Activated CD8-positive, alpha-beta memory T cell treated with anti-CD3 and anti-CD28 coated beads for 1 hour (primary cell): ENCODE measurements at places on chromosomes 4 and X.

- no peak for DNase-seq
Observed at GRCh38 chr4:78168029-78168428, 110.9 kb downstream of the FRAS1 start.

DNA sequence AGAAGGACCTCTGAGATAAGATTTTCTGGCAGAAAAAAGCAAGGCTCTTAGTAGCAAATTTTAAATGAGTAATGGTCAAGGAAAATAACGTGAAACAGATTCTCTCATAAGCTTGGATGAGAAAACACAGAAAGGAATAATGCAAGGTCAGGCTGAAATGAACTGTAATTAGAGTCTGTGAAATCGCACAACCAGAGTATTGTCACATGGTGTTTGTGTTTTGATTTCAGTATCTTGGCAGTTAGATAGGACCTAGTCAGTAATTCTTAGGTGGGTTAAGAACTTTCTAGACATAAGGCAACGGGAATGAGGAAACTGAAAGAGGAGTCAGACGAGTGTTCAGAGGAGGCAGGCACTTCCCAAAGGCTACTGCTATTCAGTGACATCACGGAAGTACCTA is 34.6 kb downstream of the LIMCH1 start:
- DNase-seq: no peak

- no peak for DNase-seq
Observed at GRCh38 chr4:93384241-93384640, 444.3 kb upstream of the ATOH1 start.

GRCh38 chrX:153580700-153581386 is 18.1 kb downstream of the CCNQ start:
- DNase-seq: no peak

DNA sequence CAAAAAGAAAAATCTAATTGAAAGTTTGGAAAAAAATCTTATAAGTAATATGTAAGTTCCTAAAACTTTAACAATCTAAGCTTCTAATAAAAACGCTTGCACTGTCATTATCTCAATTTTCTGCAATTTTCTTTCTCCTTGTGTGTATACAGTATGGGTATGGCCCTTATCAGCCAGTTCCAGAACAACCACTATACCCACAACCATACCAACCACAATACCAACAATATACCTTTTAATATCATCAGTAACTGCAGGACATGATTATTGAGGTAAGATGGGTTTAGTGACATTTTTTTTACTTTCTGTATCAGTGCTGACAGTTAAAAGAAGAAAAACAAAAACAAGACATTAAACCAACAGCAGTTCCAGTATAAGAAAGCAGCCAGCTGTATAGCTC is 4.9 kb downstream of the STATH start:
- DNase-seq: no peak

- no peak for DNase-seq
Observed at GRCh38 chrX:8323356-8323755, 141.3 kb upstream of the VCX3B start.

DNA sequence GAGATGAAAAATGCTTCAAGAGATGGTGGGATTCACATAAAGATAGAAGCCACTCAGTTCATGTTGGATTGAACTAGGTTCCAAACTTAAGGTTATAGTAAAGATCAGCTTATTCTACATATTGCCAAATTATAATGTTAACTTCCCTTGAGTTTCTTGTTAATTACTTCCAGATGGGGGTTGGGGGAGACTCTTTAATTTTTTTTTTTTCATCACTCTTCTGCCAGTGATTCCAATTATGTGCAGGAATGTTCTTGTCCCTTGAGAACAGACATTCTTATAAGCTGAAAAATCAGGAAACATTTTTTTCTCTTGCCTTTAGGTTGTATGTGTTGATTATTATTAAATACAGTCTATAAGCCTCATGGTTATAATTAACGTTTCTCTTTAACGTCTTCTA is 30.0 kb downstream of the MND1 start:
- no peak for DNase-seq

DNA sequence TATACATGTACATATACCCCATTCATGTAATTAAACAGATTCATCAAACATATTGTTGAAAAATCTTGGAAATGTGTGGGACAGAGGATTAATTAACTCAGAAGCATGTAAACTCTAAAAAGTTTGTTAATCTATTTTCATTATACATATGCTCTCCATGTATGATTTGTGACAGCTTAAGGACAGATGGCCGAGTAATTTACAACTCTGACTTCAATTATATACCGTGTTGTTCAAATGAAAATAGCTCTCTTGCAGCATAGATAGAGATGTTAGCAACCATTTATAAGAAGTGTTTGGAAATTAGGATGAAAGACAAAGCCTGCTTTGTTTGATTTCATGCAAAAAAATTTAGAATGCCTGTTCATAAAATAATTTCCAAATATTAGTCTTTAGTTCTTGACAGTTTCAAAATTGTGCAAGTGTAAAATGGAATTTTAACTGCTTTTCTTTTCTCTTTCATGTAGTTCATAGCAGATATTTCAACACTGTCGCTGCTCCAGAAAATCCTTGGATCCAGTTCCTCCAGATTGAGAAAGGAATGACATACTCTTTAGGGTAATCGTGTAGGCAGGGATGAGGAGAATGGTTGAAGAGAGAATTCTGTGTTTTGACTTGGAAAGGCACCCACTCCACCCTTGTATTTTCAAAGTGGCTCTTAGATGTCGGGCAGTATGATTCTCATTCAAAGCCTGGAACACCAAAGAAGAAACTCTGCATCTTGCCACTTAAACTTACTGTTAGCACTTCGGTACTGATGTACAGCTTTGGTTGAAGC is 23.1 kb downstream of the AFF2 start:
- no peak for DNase-seq

GRCh38 chr4:72895408-72895807 is 174.1 kb downstream of the COX18 start:
- DNase-seq: no peak

GRCh38 chr4:102057122-102057521 is 266.6 kb downstream of the BANK1 start:
- no peak for DNase-seq

DNA sequence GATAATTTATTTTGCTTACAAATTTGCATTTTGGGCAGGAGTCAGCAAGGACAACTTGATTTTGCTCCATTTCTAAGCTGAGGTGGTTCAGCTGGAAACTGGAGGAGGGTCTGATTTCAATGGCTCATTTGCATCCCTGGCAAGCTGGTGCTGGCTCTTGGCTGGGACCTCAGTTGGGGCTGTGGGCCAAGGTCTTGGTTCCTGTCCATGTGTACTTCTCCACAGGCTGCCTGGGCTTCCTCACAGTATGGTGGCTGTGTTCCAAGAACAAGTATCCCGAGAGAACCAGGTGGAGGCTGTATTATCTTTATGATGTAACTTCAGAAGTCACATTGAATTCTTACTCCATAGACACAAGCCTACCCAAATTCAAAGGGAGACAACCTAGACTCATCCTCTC is 77.0 kb upstream of the STX18 start:
- DNase-seq: no peak

GRCh38 chr4:184396570-184397515 is 77.5 kb downstream of the IRF2 start:
- no peak for DNase-seq

- DNase-seq: no peak
Observed at GRCh38 chr4:147754037-147754445, 22.2 kb downstream of the ARHGAP10 start.

DNA sequence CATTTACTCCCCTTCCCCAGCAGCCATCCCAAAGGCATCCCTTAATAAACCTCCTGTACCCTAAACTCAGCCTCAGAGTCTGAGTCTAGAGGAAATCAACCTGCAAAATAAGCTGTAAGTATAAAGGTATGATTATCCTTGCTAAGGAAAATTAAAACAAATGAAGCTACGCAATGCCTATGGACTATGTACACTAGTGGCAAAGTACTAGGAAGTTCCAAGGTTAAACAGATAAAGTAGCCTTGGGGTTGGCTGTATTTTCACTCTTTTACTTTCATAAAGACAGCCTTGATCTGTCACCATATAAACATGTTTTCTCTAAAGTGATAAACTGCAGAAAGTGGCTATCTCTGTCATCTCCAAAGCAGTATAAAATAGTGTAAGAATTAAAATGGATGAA is 35.9 kb downstream of the MAP3K15 start:
- DNase-seq: no peak

DNA sequence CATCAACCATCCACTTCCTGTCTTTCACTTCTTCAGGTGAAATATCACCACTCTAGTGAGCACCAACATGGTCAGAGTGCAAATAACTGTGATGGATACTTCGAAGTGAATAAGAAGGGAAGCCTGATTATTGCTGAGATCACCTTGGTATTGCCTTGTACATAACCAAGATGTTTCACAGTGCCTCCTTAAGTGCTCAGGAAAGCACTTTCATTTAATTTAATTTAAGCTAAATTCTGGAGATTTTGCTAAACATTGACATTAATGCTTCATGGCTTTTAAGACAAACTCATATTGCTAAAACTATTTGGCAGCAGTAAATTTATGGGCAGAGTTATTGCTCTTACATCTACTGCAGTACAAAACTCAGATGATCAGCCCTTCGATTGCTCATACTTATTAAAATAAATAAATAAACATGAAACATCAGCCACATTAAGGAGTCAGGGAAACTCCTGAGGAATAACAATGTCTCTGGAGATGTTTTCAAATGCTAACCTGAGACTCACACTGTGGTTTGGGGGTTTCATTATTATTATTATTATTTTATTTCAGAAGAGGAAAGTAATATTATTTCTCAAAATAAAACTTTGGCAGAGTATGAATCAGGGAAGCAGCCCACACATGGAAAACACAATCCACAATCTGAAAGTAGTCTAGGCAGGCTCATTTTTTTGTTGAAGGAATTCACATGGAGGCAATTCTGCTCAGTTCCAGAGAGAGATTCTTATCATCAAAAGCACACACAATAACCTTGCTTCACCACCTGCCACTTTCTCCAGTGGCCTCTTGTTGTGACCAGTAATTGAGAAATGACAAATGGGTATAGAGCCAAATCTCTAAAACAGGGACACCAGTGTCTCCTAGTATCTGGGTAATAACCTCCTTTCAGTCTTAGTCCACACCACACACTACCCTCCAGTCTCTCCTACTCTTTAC is 344.2 kb downstream of the MAPK10 start:
- no peak for DNase-seq

- no peak for DNase-seq
Observed at GRCh38 chr4:52312722-52313121, 261.6 kb downstream of the SPATA18 start.

DNA sequence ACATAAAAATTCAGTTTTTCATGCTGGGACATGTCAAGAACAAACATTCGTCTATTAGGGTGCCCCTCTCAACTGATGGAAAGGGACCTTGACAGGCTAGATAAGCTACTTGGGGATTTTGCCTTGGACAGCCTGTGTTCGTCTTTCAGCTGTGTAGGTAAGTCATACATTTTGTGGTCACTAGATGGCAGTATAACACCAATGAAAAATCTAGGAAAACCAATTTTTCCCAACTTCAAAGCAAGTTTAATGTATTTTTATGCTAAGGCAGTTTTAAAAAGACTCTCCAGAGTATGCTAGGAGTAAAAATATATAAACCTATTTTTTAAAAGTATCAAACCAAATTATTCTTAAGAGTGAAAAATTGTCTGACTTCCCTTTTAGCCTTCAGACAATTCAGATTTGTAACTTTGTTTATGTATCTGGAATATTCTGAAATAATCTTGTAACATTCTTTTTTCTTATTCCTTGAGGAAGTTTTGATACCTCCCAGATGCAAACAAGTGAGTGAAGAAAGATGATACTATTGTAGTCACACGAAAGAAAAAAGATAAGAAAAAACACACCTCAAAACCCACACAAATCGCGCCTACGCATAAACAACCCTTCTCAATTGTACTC is 158.3 kb downstream of the CPE start:
- no peak for DNase-seq

DNA sequence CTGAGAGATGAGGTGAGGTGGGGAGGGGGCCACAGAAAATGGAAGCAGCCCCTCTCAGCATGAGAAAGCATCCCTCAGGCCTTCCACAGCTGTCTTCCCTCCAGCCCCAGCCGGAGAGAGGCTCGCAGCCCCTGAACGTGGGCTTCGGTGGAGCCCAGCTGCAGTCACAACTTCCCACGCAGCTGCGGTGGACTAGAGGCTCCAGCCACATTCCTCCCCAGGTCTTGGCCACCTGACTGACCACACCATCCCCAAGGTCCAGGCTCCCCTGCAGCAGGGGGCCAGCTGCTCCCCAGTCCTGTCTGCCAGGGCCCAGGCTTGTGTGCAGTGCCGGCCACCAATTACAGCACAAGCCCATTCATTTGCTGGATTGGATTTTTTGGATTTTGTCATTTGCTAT is 212.3 kb upstream of the BCOR start:
- no peak for DNase-seq

GRCh38 chr4:131531087-131531486 is 1618.0 kb upstream of the PCDH10 start:
- no peak for DNase-seq

- no peak for DNase-seq
Observed at GRCh38 chr4:184293552-184293951, 75.9 kb upstream of the ENPP6 start.

GRCh38 chr4:148651991-148652390 is 209.8 kb upstream of the NR3C2 start:
- DNase-seq: no peak

DNA sequence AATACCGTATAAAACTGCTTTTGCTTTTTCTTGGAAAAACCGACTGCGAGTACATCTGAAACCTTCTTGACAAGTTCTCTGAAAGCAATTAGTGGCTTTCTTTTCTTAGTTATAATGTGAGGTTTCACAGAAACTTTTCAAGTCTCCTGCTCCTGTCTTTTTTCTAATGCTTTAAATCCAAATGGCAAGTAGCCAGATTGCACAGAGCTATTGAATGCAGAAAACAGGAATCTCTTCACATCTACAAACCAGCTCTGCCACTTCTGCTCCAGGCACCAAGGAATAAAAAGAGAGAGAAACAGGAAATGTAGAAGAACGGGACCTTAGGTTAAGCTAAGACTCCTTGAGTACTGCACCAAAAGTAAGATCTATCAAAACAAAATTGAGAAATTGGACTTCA is 267.3 kb upstream of the TET2 start:
- DNase-seq: no peak

DNA sequence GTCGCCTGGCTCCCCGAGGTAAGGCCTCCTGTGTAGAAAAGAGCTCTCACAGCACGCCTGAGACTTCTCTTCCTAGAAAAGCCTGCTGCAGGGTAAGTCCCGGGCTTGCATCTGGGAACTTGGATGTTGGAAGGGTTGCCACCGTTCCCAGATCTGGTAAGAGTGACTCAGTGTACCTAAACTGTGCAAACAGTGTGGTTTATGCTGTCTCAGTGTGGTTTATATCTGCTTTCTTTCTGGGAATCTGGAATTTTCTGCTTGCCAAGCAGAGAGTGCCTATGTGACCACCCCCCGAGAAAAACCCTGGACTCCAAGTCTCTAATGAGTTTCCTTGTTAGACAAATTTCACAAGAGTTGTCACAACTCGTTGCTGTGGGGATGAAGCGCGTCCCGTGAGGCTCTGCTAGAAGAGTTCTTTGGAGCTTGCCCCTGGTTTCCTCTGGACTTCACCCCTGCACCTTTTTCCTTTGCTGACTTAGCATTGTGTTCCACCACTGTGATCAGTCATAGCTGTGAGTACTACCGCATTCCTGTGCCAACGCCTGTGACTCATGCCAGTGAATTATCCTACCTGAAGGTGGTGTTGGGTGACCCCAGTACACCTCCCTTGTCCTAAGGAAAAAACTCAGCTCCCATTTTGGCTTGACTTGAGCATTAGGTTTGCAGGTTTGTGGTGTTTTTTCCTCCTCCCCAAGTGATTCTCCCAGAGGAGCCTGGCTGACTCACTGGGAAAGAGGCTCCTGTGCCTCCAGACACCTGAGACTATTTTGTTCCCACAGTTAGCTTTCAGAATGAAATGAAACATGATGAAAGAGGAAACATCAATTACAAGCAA is 14.5 kb downstream of the SLC2A9 start:
- DNase-seq: no peak

- no peak for DNase-seq
Observed at GRCh38 chr4:108359130-108359985, 190.6 kb upstream of the LEF1 start.
